ENCODE measurements at places on chromosomes 5 and 9.
A peak's percentile ranks its signal among the peaks of the same experiment; 100 is the strongest.

GRCh38 chr5:148186248-148187003 lies 16.4 kb upstream of the SPINK6 start:
- H3K27ac ChIP-seq = peak overlapping the region; percentile 14
- no peak for DNase-seq
- no peaks in the 10 kb centered on the region for H3K27me3 ChIP-seq
- H3K36me3 ChIP-seq = no peaks in the 10 kb centered on the region

DNA sequence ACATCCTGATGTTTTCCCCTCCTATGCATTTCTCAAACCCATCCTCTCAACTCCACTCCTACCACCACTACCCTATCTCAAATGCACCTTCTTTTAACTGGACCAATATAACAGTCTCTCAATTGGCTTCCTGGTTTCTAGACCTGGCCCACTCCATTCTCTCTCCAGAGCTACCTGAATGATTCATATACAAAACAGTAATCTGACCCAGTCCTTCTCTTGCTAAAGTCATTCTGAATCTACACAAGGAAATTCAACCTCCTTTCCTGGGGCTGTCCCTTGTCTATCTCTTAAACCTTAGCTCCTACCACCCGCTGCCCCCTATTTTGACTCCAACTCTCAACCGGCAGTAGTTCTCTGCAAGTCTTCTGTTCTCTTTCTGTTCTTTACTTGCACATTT lies 97.2 kb downstream of the PCSK1 start:
- H3K27ac ChIP-seq = peak overlapping the region; percentile 79
- no peaks in the 10 kb centered on the region for H3K36me3 ChIP-seq
- peaks cover 46% of the 10 kb centered on the region for H3K4me1 ChIP-seq
- H3K4me3 ChIP-seq = no peak overlapping the region
- H3K27me3 ChIP-seq = no peaks in the 10 kb centered on the region

- peaks cover 71% of the 10 kb centered on the region for H3K36me3 ChIP-seq
- H3K27me3 ChIP-seq = no peaks in the 10 kb centered on the region
These were observed 16.7 kb downstream of the CDKN2AIPNL start for GRCh38 chr5:134394932-134395331.

- no peak for DNase-seq
- H3K4me1 ChIP-seq = no peaks in the 10 kb centered on the region
- H3K4me3 ChIP-seq = no peak overlapping the region
- H3K27me3 ChIP-seq = no peaks in the 10 kb centered on the region
These were observed 6.1 kb downstream of the CCNI2 start for GRCh38 chr5:132753135-132753987.

- H3K27me3 ChIP-seq = no peaks in the 10 kb centered on the region
- no peak overlapping the region for H3K4me3 ChIP-seq
- no peaks in the 10 kb centered on the region for H3K36me3 ChIP-seq
- H3K4me1 ChIP-seq = no peaks in the 10 kb centered on the region
- H3K27ac ChIP-seq = no peak overlapping the region
- DNase-seq = no peak
These were observed 3.1 kb downstream of the SRD5A1 start for GRCh38 chr5:6636293-6636692.

DNA sequence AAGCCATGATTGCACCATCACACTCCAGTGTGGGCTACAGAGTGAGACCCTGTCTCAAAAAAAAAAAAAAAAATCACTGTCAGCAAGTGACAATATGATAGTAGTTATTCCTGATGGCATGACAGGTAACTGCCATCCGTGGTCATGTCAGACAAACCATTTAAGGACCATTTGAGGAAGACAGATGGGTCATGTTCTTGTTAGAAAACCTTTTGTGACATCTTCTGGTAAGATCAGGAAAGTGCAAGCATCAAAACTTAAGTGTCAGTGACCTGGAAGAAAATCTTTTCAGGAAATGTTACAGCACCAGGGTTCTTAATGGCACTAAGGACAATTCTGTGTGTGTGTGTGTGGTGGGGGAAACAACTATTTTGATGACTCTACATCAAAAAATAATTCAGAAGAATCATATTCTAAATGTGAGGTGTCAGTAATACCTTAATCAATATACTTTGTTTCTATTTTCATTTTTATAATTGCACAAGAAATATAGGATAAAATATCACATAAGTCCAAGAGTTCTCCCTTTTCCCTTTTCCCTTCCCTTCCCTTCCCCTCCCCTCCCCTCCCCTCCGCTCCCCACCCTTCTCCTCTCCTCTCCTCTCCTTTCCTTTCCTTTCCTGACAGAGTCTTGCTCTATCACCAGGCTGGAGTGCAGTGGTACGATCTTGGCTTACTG lies 17.8 kb downstream of the SLC38A9 start:
- no peak for DNase-seq
- H3K36me3 ChIP-seq = no peaks in the 10 kb centered on the region
- no peak overlapping the region for H3K4me3 ChIP-seq
- H3K27me3 ChIP-seq = no peaks in the 10 kb centered on the region

DNA sequence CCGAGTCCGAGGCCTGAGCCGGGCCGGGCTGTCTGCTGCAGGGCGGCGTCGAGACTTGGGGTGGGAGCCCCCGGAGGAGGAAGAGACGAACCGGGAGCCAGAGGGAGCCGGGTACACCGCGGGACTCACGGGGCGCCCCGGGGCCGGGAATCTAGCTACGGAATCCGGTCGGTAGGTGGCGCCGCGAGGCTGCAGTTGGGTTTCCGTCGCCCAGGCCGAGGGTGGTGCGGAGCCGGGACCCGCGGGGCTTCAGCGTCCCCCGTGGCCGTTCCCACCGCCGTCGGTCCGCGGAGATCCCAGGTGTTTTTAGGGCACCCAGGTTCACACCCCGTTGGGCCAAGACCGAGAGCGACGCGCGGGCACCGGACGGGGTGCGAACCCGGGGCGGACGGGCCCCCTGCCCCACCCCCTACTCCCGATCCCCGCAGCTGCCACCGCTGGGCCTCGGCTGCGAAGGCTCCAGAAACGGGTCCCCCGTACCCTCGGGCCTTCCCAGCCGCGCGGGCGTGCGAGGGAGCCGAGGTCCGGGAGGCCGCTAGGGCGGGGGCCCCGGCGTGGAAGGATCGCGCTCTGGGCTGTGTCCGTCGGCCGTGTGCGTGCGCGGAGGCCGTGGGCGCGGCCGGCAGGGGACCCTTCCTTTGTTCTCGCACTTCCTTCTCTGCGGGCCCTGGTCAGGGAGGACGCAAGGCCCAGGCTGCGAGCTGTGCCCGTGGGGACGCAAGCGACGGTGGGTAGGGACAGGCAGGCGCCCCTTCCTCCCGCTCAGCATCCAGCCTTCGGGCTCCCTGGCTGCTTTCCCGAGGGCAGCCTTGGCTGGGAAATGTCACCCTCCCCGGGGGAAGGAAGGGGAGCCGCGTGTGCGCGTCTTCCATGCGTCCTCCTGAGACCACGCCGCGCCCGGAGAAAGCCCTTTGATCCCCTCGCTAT lies 146.6 kb downstream of the GAPVD1 start:
- H3K27me3 ChIP-seq = no peaks in the 10 kb centered on the region
- H3K4me1 ChIP-seq = peaks cover 13% of the 10 kb centered on the region
- no peak overlapping the region for H3K27ac ChIP-seq
- peak; percentile 63 for DNase-seq
- H3K4me3 ChIP-seq = peak overlapping the region; percentile 67
- H3K36me3 ChIP-seq = no peaks in the 10 kb centered on the region

GRCh38 chr5:132132138-132132537 lies 58.5 kb downstream of the CSF2 start:
- H3K36me3 ChIP-seq = no peaks in the 10 kb centered on the region
- no peaks in the 10 kb centered on the region for H3K27me3 ChIP-seq
- no peak for DNase-seq
- H3K27ac ChIP-seq = no peak overlapping the region

GRCh38 chr5:94793113-94793815 lies 174.8 kb downstream of the SLF1 start:
- no peaks in the 10 kb centered on the region for H3K36me3 ChIP-seq
- no peak overlapping the region for H3K4me3 ChIP-seq
- H3K27ac ChIP-seq = no peak overlapping the region
- no peaks in the 10 kb centered on the region for H3K4me1 ChIP-seq
- no peak for DNase-seq

Data from right atrium auricular region (tissue), 2 donors.